Pancreas (tissue), 10 donors: ENCODE measurements at places on chromosomes 11 and 22.

DNA sequence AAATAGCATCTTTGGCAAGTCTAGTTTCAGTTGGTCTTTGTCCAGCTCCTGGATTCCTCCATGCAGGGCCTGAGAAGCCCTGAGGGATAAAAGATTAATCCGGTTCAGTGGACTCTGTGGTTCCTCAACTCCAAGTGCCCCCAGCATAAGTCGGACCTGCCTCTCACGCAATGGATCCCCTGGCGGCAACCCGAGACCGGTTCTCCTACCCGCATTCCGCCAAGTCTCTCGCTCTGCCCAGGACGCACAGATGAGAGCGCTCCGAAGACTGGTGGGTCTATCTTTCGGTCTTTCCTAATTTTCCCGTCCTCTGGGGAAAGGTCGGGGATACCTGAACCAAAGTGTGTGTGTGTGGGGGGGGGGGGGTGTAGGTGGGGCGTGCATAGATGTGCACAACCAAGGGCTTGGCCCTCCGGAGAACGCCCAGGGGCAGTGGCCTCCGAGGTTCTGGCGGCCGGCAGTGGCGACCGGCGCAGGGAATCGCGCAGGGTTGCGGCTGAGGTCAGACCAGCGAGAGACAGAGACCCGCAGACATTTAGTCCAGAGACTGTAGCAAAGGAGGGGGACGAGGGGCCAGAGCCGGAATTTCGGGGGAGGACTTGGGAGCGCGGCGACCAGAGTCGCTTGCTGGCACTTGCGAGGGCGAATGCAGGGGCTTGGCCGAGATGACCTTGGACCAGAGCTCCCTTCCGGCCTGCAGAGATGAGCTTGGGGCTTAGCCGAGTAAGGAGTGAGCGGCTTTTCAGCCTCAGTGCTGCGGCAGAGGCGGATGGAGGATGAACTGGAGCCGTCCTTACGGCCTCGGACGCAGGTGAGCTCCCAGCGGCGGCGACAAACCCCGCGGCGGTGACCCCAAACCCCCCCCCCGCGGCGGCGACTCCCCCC lies 712 bp upstream of the SLC2A11 start:
- peak; percentile 51 for DNase-seq

DNA sequence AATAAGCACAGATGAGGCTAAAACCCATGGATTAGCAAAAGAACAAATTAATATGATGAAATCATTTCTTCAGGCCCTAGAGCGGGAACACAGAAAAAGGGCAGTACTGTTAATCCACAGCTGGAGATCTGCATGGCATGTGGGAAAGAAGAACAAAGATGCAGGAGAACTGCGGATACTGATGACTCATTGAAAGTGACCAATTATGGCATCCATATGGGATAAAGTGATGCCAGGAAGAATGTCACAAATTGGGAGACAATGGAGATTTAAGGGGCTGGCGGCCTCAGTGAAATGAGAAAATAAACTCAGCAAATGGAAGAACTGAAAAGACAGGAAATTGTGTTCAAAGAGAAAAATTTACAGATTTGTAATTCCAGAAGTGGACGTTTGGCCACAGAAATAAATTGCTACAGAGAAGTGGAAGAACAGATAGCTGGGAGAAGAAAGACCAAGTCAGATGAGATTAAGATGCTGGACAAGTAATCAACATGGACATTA lies 39.4 kb downstream of the SIK3 start:
- DNase-seq: no peak

- DNase-seq: no peak
Measured at GRCh38 chr11:78562398-78562797, 12.3 kb downstream of the NARS2 start.

- DNase-seq: no peak
Measured at GRCh38 chr11:43145653-43146052, 166.1 kb upstream of the API5 start.

DNA sequence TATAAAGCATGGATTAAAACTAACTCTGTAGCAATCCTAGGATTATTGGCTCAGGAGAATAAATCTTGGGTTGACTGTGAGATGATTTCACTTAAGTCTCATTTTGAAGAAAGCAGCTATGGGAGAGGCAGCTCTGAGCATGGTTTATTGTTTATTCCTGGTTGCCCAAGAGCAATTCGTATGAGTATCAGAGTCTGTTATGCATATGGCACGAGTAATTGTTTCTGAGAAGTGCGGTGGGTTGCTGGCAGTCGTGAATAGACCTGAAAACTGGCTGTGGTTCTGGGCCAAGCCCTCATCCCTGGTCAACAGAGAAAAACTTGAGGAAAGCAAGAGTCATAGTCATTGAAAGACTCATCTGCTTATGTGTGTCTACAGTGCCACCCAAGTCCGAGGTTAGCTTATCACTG lies 26.8 kb downstream of the DIXDC1 start:
- no peak for DNase-seq

DNA sequence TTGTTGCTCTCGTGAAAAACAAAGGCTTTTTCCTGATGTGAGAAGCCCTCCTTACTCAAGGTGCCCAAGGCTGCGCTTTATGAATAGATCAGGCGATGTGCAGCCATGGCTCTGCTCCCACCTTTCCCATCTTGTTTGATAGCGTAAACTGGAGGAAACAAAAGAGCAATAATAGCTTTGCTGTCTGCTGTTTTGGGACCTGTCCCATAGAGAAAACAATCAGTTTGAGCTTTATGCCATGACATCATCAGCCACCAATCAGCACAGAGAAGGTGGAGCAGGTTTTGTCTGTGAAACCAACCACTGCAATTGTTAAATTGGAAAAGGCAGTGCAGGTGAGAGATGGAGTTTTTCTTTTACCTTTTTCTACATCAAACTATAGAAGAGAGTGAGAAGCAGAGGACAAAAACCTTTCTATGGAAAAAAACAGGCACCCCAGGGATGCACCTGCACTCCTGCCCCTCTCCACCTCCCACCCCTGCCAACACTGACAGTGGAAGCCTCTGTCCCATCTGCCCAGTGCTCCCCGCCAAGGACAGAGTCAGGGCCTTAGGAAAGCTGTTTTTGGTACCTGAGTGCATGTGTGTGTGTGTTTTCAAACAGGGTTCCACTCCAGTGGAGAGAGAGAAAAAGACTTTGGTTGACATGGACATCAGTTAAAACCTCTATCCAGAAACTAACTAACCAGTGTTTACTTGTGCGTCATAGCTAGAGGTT lies 80.7 kb downstream of the MICAL3 start:
- no peak for DNase-seq

GRCh38 chr11:95432714-95433503 lies 201.9 kb upstream of the SESN3 start:
- no peak for DNase-seq

- DNase-seq: peak; percentile 72
Measured at GRCh38 chr11:95790933-95791708, 823 bp downstream of the CEP57 start.
